ENCODE measurements at places on chromosomes 4 and X.

GRCh38 chrX:40933706-40934425, 151.4 kb upstream of the USP9X start:
- DNase-seq, result no peak

DNA sequence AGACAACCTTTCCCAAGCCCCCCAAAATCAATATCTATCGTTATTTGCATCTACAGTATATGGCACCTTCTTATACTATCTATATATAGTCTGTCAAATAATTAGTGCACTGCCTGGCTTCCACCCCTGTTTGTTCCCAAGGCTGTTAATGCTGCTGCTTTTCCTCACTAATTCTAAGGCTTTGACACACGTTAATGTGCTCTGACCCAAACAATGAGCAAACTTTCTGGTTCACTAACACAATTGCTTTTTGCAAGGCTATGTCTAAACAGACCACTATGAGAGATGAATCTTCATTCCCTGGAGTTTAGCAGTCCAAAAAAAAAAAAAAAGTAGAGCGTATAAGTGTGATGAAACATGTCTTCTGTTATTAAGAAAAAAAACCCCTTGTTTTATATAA, 360.9 kb upstream of the AGA start:
- no peak for DNase-seq

- DNase-seq, result no peak
These were observed 886.2 kb downstream of the ARAP2 start for GRCh38 chr4:35358001-35358584.

DNA sequence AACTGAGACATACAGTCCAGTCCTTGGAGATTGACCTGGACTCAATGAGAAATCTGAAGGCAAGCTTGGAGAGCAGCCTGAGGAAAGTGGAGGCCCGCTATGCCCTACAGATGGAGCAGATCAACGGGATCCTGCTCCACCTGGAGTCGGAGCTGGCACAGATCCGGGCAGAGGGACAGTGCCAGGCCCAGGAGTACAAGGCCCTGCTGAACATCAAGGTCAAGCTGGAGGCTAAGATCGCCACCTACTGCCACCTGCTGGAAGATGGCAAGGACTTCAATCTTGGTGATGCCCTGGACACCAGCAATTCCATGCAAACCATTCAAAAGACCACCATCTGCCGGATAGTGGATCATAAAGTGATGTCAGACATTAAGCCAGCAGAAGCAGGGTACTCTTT, 20.4 kb upstream of the FRMPD3 start:
- DNase-seq, result no peak

Data from left ventricle myocardium inferior (tissue), 1 donor.